ENCODE measurements at places on chromosomes 2 and 18. TPM values are rescaled to one million over a fixed set of nuclear protein-coding genes. Genes with fewer than 3 reads are reported as not detected.

- H3K4me3 ChIP-seq = no peak overlapping the region
- no peak overlapping the region for H3K27ac ChIP-seq
- no peaks in the 10 kb centered on the region for H3K4me1 ChIP-seq
- no peak for DNase-seq
These were observed 13.0 kb upstream of the DAPL1 start for GRCh38 chr2:158782136-158782535.

- no peaks in the 10 kb centered on the region for H3K4me1 ChIP-seq
- H3K36me3 ChIP-seq = peaks cover 7% of the 10 kb centered on the region
- no peak for DNase-seq
- H3K27ac ChIP-seq = no peak overlapping the region
- no peaks in the 10 kb centered on the region for H3K27me3 ChIP-seq
These were observed 83.4 kb downstream of the SLC25A12 start for GRCh38 chr2:171810422-171811244.

- H3K36me3 ChIP-seq = no peaks in the 10 kb centered on the region
- no peak overlapping the region for H3K4me3 ChIP-seq
- no peak overlapping the region for H3K27ac ChIP-seq
- DNase-seq = no peak
These were observed 20.7 kb downstream of the SMIM21 start for GRCh38 chr18:75406491-75407445.

- no peaks in the 10 kb centered on the region for H3K4me1 ChIP-seq
- DNase-seq = no peak
- H3K36me3 ChIP-seq = no peaks in the 10 kb centered on the region
- H3K4me3 ChIP-seq = no peak overlapping the region
- no peaks in the 10 kb centered on the region for H3K27me3 ChIP-seq
These were observed 567.2 kb downstream of the MBD2 start for GRCh38 chr18:53657257-53657656.

DNA sequence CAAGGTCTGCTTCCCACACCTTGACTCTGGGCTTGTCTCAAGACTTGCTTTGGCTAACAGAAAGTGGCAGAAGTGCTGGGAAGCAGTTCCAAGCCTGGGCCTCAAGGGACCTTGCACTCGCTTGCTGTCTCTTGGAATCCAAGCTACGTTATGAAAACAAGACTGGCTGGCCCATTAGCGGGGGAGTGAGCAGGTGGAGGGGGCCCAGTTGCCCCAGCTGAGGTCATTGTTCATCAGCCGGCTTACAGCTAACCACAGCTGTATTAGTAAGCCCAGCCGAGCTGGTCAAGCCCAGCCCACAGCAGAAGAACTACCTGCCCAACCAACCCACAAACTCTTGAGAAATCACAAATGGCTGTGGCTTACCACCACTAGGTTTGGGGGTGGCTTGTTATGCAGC lies 63.1 kb downstream of the MARCO start:
- no peaks in the 10 kb centered on the region for H3K36me3 ChIP-seq
- H3K27ac ChIP-seq = no peak overlapping the region
- H3K27me3 ChIP-seq = no peaks in the 10 kb centered on the region
- DNase-seq = no peak
- H3K4me3 ChIP-seq = no peak overlapping the region

DNA sequence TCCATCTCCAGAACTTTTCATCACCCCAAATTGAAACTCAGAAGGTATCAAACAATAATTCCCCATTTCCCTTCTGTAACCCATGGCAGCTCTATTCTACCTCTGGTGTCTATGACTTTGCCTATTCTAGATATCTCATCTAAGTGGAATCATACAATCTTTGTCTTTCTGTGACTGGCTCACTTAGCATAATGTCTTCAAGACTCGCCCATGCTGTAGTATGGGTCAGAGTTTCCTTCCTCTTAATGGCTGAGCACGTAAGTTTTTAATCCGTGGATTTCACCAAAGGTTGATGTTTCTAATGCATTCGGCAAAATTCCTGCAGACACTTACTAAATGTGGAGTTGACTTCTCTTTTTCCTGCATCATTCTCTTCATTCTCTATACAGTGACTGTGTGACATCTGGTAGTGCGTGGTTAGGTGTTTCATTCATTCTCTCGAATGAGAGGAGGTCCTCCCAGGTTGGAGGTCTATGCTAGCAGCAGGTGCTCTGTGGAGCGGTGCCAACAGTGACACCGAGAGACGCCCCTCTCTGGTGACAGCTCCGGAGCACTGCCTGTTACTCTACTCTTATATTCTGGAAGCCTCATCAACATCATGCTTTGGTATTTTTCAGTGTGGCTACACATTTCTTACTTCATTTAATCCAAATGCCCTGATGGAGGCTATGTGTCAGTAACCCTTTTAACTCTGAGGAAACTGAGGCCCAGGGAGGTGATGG lies 50.1 kb downstream of the ATOH8 start:
- no peaks in the 10 kb centered on the region for H3K36me3 ChIP-seq
- H3K27ac ChIP-seq = no peak overlapping the region
- H3K4me1 ChIP-seq = peaks cover 4% of the 10 kb centered on the region

KLHL30 gene
- polyA plus RNA-seq = not detected

- H3K27ac ChIP-seq = no peak overlapping the region
- no peaks in the 10 kb centered on the region for H3K27me3 ChIP-seq
- peaks cover 19% of the 10 kb centered on the region for H3K4me1 ChIP-seq
- no peak for DNase-seq
These were observed 6.7 kb downstream of the PSMD1 start for GRCh38 chr2:231063347-231063746.

KCNS3 gene
- not detected for polyA plus RNA-seq

FBXO36 gene
- 0.90 TPM for polyA plus RNA-seq

GRCh38 chr2:190535586-190535985 lies 1.1 kb upstream of the NEMP2 start:
- no peak overlapping the region for H3K27ac ChIP-seq
- H3K4me1 ChIP-seq = peaks cover 11% of the 10 kb centered on the region
- H3K36me3 ChIP-seq = no peaks in the 10 kb centered on the region
- no peak for DNase-seq
- no peaks in the 10 kb centered on the region for H3K27me3 ChIP-seq

- H3K27me3 ChIP-seq = no peaks in the 10 kb centered on the region
- no peak overlapping the region for H3K4me3 ChIP-seq
- no peak overlapping the region for H3K27ac ChIP-seq
- H3K4me1 ChIP-seq = peaks cover 50% of the 10 kb centered on the region
These were observed 278.5 kb downstream of the AFF3 start for GRCh38 chr2:99863903-99864270.

GRCh38 chr18:76335859-76336640 lies 159.0 kb downstream of the ZNF516 start:
- H3K36me3 ChIP-seq = no peaks in the 10 kb centered on the region
- no peak overlapping the region for H3K4me3 ChIP-seq
- no peak for DNase-seq
- no peaks in the 10 kb centered on the region for H3K27me3 ChIP-seq
- H3K4me1 ChIP-seq = no peaks in the 10 kb centered on the region

CCDC85A gene
- not detected for polyA plus RNA-seq

- no peak overlapping the region for H3K4me3 ChIP-seq
- peak; percentile 80 for DNase-seq
- peak overlapping the region; percentile 65 for H3K27ac ChIP-seq
- no peaks in the 10 kb centered on the region for H3K36me3 ChIP-seq
- H3K27me3 ChIP-seq = no peaks in the 10 kb centered on the region
These were observed 6.6 kb upstream of the OXER1 start for GRCh38 chr2:42770288-42771131.

GRCh38 chr2:164847981-164848741 lies 6.5 kb upstream of the COBLL1 start:
- no peaks in the 10 kb centered on the region for H3K27me3 ChIP-seq
- no peak overlapping the region for H3K27ac ChIP-seq
- no peaks in the 10 kb centered on the region for H3K36me3 ChIP-seq
- DNase-seq = no peak

DNA sequence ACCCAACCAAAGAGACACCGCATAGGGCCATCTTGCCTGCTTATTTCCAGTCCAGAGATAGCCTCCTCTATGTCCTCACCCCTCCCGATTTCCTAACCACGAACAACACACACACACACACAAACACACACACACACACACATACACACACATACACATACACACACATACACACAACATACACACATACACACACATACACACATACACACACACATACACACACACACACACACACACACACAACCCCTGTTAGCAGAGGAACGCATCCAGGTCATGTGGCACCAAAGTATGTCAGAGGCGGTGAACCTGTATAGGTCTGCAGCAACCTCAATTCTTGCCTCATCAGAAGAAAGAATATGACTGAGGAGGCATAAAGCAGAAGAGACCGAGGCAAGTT lies 18.5 kb upstream of the DNER start:
- DNase-seq = no peak
- H3K4me3 ChIP-seq = no peak overlapping the region
- H3K27ac ChIP-seq = no peak overlapping the region
- H3K27me3 ChIP-seq = no peaks in the 10 kb centered on the region
- H3K36me3 ChIP-seq = no peaks in the 10 kb centered on the region
- no peaks in the 10 kb centered on the region for H3K4me1 ChIP-seq

- DNase-seq = peak; percentile 47
- no peaks in the 10 kb centered on the region for H3K27me3 ChIP-seq
- H3K27ac ChIP-seq = peak overlapping the region; percentile 80
- no peak overlapping the region for H3K4me3 ChIP-seq
These were observed 88.7 kb downstream of the HDAC4 start for GRCh38 chr2:239312081-239312511.

- H3K27me3 ChIP-seq = no peaks in the 10 kb centered on the region
- H3K4me1 ChIP-seq = peaks cover 10% of the 10 kb centered on the region
- no peak for DNase-seq
- no peak overlapping the region for H3K27ac ChIP-seq
- no peaks in the 10 kb centered on the region for H3K36me3 ChIP-seq
These were observed 175.0 kb upstream of the SLC39A10 start for GRCh38 chr2:195482010-195482409.

IL36RN gene
- not detected for polyA plus RNA-seq

ACMSD gene
- polyA plus RNA-seq = not detected

DNA sequence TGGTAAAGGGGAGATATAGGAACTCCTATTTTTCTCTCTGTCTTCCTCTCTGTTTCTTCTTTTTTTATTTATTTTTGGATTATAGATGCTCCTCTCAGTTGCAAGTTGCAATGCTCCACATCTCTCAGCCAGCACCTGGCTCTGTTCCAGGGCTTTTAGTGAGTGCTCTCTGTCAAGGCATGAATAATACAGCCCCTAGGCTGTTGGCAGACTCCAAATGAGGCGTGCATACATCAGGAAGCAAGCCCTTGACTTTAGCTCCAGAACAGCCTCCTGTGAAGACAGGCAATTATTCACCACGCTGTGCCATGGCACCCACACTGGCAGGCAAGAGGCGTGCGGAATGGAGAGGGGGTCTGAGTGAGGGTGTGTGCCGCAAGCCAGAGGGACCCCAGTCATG lies 228.1 kb upstream of the PXDN start:
- DNase-seq = no peak

OR6B2 gene
- polyA plus RNA-seq = not detected

- H3K36me3 ChIP-seq = no peaks in the 10 kb centered on the region
- H3K4me1 ChIP-seq = peaks cover 31% of the 10 kb centered on the region
- H3K27me3 ChIP-seq = no peaks in the 10 kb centered on the region
- H3K27ac ChIP-seq = no peak overlapping the region
These were observed 95.3 kb upstream of the ID2 start for GRCh38 chr2:8586457-8587051.

DNA sequence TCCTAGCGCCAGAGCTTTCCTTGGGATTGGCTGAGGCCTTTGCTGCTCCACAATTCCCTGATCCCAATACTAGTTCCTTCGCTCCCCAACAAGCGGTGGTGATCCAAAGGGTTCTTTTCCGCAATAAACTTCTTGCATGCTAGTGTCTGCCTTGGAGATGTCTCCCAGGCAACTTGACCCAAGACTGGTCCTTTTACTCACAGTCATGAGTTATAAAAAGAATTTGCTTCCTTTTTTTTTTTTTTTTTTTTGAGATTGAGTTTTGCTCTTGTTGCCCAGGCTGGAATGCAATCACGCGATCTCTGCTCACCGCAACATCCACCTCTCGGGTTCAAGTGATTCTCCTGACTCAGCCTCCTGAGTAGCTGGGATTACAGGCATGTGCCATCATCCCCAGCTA lies 89.8 kb upstream of the SP3 start:
- H3K27ac ChIP-seq = no peak overlapping the region
- peak; percentile 50 for DNase-seq
- no peak overlapping the region for H3K4me3 ChIP-seq
- H3K4me1 ChIP-seq = peaks cover 9% of the 10 kb centered on the region
- no peaks in the 10 kb centered on the region for H3K36me3 ChIP-seq

DNA sequence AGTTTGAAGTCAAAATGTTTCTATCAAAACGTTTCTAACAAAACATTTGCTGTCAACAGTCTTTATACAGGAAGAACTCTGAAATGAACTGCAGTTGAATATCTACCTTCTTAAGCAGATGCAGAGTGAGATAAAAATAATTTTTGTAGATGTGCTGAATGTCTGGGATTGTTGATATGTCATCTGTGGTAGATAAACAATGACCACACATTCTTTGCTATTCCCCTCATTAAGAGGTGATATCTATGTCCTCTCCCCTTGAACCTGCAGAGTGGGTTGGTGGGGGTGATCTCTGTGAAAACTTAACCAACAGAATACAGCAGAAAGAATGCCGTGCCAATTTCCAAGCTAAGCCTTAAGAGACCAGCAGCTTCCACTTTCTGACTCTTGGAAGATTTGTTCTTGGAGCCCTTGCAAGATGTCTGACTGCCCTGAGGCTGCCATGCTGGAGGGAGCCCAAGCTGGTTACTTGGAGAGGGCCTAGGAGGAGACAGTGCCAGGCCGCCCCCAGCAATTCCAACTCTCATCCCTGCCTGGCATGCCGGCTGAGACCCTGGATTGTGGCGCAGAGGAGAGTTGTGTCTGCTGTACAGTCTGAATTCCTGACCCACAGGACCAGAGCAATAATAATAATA lies 80.8 kb downstream of the COLEC12 start:
- H3K4me1 ChIP-seq = peaks cover 18% of the 10 kb centered on the region
- no peaks in the 10 kb centered on the region for H3K27me3 ChIP-seq
- no peaks in the 10 kb centered on the region for H3K36me3 ChIP-seq
- H3K27ac ChIP-seq = no peak overlapping the region

- H3K27ac ChIP-seq = no peak overlapping the region
- no peaks in the 10 kb centered on the region for H3K27me3 ChIP-seq
- no peak for DNase-seq
- H3K4me3 ChIP-seq = no peak overlapping the region
- no peaks in the 10 kb centered on the region for H3K36me3 ChIP-seq
These were observed 68.1 kb downstream of the NEDD4L start for GRCh38 chr18:58112174-58112573.

CD8B gene
- 1.5 TPM for polyA plus RNA-seq

DNA sequence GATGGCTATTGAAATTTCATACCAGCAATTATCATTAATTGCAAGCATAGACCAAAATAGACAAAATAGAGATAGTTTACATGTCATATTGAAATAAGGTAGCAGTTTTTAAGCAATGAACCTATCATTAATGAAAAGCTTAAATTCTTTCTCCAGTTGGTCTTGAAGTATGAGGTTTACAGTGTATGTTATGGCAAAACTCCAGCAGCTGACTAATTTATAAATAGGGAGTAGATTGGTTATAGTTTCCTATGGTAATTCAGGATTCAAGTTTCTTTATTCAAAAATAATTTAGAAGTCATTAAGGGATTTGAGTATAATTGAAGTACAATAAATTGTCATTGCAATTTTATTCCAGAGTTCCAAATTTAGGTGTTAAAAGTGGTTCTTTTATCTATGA lies 69.6 kb upstream of the COL5A2 start:
- no peaks in the 10 kb centered on the region for H3K27me3 ChIP-seq
- H3K4me3 ChIP-seq = no peak overlapping the region
- H3K36me3 ChIP-seq = no peaks in the 10 kb centered on the region

Measured in CD14-positive monocyte (primary cell).